ENCODE measurements at places on chromosomes 5 and 9. TPM values are rescaled to one million over a fixed set of nuclear protein-coding genes. Genes with fewer than 3 reads are reported as not detected.

Gene TTC1
- total RNA-seq = 68.3 TPM

Gene PCA3
- not detected for total RNA-seq

Gene GFI1B
- total RNA-seq = not detected

Gene AQP7
- not detected for total RNA-seq

Gene GDF9
- total RNA-seq = 0.16 TPM

Gene LIX1
- total RNA-seq = not detected

Gene SCGB3A1
- not detected for total RNA-seq

Gene TRIM36
- 0.43 TPM for total RNA-seq

Gene INVS
- 13.7 TPM for total RNA-seq

Gene ZFYVE16
- 27.4 TPM for total RNA-seq

Gene PPP1R2B
- total RNA-seq = not detected

Gene DMRT3
- not detected for total RNA-seq

Gene HSPA9
- 196 TPM for total RNA-seq

Gene PDLIM4
- 23.3 TPM for total RNA-seq

Gene OR1J2
- total RNA-seq = not detected

Gene RXFP3
- total RNA-seq = not detected

Gene UBE2R2
- 42.7 TPM for total RNA-seq
